T-cell (primary cell): ENCODE measurements at places on chromosomes 16 and 17. TPM values are rescaled to one million over a fixed set of nuclear protein-coding genes. Genes with fewer than 3 reads are reported as not detected.

CBX2 gene
- 0.68 TPM for total RNA-seq

SLC13A5 gene
- not detected for total RNA-seq

RND2 gene
- total RNA-seq: 0.49 TPM

DNAH3 gene
- total RNA-seq: not detected

ZPBP2 gene
- total RNA-seq: not detected
